T-helper 17 cell (primary cell): ENCODE measurements at places on chromosomes 16 and 17. TPM values are rescaled to one million over a fixed set of nuclear protein-coding genes. Genes with fewer than 3 reads are reported as not detected.

Gene IL17C
- 0.86 TPM for total RNA-seq

Gene TBC1D3E
- not detected for total RNA-seq

Gene SDR42E1
- total RNA-seq = 4.9 TPM

Gene WFIKKN1
- 0.18 TPM for total RNA-seq

GRCh38 chr16:68458101-68458500 lies 9.8 kb upstream of the SMPD3 start:
- no peak for DNase-seq

GRCh38 chr17:35944151-35944550 lies 638 bp upstream of the LYZL6 start:
- DNase-seq = no peak

- no peak for DNase-seq
Observed at GRCh38 chr17:15431196-15431595, 36.2 kb downstream of the CDRT4 start.

GRCh38 chr17:4744999-4745969 lies 5.6 kb upstream of the CXCL16 start:
- DNase-seq = no peak

DNA sequence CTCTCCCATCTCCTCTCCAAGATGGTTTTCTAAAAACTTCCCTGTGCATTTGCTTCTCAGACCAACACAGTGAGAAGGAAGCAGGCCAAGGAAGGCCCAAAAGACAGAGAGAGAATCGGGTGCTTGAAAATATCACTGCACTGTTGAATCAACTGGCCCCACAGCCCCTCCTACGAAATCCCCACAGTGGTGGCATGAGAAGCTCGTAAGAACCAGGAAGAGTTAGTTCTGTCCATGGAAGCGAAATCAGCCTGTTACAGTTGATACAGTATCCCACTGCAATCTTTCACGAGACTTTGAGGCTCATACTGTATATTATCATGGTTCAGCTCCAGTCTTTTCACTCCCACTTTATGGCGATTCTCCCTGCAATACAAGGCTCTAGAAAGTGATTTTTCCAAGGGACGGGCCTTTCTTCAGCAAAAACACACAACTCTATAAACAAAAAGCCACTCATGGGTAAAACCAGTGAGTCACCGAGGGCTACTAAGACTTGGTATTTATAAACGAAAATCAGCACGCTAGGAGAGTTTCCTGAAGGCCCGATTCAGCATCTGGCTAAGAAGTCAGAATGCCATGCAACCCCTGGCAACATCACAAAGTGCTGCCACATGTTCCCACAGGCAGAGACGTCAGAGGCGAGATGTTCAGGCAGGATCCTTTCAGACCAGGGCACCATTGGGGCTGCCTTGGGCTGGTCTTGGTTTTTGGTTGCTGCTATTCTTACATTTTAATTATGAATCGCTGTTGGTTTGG lies 185.7 kb downstream of the IRX5 start:
- DNase-seq = no peak

DNA sequence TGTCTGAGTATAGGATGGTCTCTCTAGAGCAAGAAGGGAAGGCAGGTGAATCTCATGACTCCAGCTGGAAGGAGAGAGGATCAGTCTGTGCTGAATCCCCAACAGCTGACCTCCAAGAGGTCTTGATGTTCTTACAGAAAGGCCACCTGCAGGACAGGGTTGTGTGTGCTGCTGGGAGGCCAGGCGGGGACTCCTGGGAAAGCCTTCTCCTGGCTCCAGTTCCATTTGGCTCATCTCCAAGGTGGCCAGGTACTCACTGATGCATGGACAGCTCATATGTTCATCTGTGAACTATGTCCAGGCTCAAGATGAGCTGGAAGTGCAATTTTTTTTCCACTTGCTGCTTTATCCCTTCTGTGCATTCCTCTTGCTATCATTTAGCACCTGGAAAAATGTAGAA lies 730.2 kb upstream of the RBFOX1 start:
- DNase-seq = no peak

DNA sequence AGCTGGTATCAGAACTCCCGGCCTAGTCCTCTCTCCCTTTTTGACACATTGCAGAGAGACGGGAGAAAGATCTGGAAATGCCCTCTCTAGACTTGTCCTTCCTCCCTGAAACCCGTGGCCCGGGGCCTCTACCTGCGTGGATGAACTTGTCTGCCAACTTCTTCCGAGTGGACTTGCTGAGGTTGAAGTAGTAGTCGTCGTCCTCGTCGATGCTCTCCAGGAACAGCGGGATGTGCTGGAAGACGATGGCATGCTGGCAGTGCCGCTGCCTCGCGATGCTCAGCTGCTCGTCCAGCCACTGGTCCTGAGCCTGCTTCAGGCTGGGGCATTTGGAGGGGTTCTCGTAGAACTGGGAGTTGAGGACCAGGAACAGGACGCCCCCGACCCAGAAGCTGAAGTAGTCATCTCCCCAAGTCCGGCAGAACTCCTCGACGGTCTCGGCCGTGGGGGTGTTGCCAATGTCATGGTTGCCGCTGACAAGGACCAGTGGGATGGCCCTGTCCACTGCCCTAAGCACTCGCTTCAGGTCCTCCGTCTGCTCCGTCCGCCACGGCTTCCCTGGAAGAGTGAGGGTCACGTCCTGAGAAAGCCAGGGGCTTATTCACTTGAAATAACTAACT lies 99.1 kb downstream of the CPPED1 start:
- no peak for DNase-seq

DNA sequence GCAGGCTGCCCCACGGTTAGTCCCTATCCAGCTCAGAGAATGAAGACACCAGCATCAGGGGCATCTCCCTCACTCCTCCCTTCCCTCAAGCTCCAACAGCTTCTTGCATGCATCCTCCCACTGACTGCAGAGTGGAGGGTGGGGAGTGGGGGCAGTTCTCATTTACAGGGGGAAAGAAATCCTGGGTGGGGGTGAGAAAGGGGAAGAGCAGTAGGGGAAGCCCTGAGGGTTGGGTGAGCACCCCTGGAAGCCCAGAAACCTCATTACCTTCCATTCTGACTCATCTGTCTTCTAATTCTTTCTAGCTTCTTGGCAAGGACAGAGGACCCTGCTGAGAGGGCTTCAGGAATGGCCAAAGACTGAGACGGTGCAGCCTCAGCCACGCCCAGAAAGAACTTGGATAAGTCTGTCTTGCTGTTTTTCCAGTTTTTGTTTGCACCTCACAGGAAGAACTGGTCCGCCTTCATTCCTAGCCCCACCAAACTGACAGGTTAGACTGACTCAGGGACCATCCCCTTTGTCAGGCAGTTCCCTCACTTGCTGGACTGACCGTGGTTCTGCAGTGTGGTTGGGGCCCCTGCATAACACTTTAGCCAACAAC lies 52.5 kb upstream of the WSB1 start:
- DNase-seq = no peak

- DNase-seq = no peak
Observed at GRCh38 chr16:89572073-89572484, 3.5 kb upstream of the CPNE7 start.

- no peak for DNase-seq
Observed at GRCh38 chr17:15266325-15267125, 1.4 kb upstream of the PMP22 start.

GRCh38 chr17:60769327-60769726 lies 91.7 kb downstream of the BCAS3 start:
- DNase-seq = no peak

- no peak for DNase-seq
Observed at GRCh38 chr17:27649929-27650328, 18.9 kb downstream of the LGALS9 start.

DNA sequence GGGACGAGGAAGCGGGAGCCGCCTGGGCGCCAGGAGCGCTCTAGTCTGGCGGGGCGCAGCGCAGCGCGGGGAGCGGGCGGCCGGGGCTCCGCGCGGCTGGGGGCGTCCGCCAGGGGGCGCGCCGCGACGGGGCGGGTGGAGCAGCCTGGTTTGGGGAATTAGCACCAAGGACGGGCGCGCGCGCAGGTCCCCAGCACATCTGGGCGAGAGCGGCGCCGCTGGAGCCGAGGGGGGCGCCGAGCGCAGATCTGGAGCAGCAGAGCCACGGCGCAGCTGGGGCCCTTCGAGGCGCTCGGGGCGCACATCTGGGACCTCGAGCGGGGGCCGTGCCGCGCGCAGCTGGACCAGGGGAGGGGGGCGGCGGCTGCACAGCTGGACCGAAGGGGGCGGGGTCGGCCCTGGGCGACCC lies at the start of gene NXPH3:
Gene NXPH3 (plus strand): TSS at position 193 of the 409 bp plus-strand sequence. CDS start 349 bp downstream, outside the sequence.
- DNase-seq = peak; percentile 50
